ENCODE measurements at places on chromosomes 6 and 20.
A peak's percentile ranks its signal among the peaks of the same experiment; 100 is the strongest.

GRCh38 chr6:156058356-156058755 lies 602.7 kb upstream of the NOX3 start:
- no peak for DNase-seq

- DNase-seq: no peak
Observed at GRCh38 chr6:5511954-5512353, 250.6 kb downstream of the FARS2 start.

DNA sequence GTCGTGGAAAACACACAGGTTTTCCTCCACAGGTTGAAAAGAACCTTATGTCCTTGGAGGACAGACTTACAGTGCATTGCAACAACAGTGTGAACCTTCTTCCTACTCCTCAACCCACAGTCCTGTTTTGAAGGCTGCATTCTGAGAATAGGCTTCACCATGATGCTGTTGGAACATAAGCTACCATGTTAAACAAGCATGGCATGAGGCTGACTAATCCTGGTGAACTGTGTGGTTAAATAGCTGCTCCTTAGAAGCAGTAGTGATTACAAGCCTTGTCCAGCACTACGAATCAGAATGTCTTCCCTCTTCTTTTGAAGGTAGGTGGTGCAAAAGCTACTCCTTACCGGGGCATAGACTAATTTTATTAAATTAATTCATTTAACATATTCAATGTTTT lies 368.5 kb upstream of the EPHA7 start:
- no peak for DNase-seq

- DNase-seq: peak; percentile 83
Observed at GRCh38 chr20:25984933-25985332, 288.3 kb upstream of the ZNF337 start.

GRCh38 chr6:32637219-32637880 lies at the start of gene HLA-DQA1:
Gene HLA-DQA1 (plus strand): TSS chr6:32637406. CDS start chr6:32637459, 53 bp downstream.
- no peak for DNase-seq

DNA sequence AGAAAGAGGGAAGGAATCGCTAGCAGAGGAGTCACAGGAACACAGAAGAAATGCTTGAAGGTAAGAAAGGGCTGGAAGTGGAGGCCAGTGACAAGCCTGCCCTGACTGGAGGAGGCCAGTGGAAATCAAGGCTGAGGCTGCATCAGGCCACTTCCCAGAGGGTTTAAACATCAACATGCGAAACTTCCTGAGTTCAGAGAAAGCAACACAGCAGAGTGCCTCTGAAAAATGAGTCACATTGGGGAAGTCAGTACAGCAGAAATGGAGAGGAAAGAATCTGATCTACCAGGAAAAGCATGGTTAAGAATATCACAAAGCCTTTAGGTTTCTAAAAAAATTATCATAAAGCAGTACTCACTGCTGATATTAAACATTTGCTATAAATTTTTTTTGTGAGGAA lies 23.3 kb downstream of the NAPB start:
- DNase-seq: peak; percentile 26

GRCh38 chr20:43271980-43272379 lies 82.3 kb upstream of the PTPRT start:
- DNase-seq: no peak

DNA sequence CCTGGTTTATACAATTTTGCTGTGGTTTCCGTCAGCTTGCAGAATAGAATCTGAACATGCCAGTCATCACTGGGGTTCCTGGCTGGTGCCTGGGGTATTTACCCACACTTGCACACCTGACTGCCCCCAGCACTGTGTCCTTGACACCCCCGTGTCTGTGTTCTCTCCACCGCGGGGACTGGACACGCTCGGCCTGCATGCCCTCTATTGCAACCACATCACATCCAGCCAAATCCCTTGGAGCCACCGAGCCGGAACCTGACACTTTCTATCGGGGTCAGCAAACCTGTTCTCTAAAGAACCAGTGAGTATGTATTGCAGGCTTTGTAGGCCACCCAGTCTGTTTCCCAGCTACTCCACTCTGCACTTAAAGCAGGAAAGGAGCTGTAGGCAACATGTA lies 527.5 kb downstream of the PRKN start:
- DNase-seq: no peak

DNA sequence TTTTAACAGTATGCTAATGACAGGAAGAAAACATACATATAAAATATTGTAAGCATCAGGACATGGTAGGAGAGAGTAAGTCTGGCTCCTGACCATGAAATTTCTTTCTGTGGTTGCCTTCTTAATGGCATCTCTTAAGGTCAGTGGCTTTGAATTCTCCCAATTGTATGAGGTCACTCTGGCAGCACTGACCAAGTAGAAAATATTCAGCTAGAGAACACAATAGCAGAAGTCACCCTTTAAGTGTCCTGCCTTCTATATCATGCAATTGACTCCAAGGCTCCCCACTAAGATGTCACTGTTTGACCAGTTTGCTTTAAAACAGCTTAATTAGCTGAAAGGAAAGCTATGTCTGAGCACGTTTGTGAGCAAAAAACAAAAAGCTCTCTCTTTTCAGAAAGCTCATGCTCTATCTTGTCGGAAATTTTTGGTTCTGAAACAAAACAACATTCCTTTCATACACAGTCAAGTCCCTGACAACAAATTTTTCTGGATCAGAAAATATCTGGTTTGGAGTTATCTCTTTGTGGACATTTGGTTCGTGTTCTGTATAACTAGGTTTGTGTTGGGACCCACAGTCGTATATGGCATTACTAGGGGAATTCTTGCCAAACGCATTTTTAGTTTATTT lies 120.9 kb upstream of the IFNGR1 start:
- no peak for DNase-seq

GRCh38 chr6:139277587-139277986 lies 14.2 kb downstream of the TXLNB start:
- no peak for DNase-seq

- DNase-seq: no peak
Observed at GRCh38 chr20:35274172-35275092, 3.5 kb downstream of the MMP24OS start.

DNA sequence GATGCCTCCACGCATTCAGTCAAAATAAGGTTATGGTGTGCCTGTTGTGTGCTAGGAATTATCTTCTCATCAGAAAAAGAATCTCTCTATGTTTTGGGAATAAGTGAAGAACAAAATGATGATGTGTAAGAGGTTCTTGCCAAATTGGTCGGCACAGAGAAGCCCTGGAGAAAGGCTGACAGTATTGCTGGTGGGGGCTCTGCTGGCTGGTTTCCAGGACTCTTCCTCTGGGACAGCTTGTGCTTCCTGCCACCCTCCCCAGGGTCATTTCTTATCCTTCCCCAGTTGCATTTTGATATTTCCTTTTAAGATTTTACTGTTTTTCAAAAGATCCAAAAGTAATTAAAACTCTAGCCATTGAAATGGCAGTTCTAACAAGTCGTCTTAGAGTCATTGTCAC lies 22.1 kb downstream of the CST4 start:
- DNase-seq: no peak

DNA sequence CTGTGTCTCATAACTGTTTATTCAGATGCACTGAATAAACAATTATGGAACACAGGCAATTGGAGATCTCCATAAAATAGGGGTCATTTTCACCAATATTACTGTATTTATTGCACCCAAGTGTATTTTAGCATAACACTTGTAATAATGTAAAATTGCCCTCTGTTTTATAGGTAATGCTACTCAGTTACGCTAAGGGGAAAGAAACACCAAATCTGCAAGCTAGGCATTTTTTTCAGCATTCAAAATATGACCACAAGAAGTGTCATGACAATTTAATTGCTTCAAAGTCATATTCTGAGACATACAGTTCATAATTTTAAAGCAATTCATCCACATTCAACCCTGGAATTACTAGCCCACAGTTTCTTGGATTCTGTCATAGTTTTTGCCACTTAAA lies 643.2 kb upstream of the NOX3 start:
- no peak for DNase-seq

DNA sequence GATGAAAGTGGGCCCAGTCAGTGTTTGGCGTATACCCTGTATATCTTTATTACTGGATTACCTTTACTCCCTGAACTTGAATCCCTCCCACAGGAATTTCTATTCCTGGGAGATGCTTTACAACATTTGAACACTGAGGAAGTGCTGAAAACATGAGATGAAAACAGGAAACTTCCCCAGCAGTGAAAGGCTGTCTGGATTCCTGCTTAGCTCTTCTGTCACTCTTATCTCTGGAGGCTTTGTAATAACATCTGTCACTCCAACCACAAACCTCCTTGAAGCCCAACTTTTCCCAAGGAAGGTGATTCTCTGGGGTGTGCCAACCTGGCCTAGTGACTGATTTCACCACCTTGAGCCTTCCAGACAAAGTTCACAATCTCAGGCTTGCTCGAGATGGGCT lies 264.5 kb upstream of the BMP2 start:
- no peak for DNase-seq

GRCh38 chr20:36852187-36852586 lies 23.8 kb upstream of the TLDC2 start:
- DNase-seq: no peak

- DNase-seq: no peak
Observed at GRCh38 chr20:49306903-49307620, 29.2 kb upstream of the ZNFX1 start.

DNA sequence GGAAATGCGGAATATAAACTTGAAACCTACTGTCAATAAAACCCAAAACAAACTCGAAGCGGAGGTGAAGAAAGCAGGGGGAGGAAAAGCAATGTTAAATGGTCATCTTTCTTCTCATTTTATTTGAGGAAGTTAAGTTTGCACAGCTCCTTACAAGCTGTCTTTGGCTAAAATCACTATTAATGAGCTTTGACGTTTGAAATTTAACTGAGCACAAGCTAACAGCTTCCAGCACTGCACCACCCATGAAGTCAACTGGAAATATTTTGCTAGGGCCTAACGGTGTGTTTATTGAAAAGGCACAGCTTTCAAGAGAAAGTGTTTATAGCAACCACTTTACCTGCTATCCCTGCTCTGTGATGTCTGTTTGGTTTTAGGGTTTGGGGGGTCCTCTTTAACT lies 103.8 kb downstream of the PKHD1 start:
- no peak for DNase-seq

GRCh38 chr6:56820060-56820459 lies 134.8 kb upstream of the BEND6 start:
- DNase-seq: no peak

DNA sequence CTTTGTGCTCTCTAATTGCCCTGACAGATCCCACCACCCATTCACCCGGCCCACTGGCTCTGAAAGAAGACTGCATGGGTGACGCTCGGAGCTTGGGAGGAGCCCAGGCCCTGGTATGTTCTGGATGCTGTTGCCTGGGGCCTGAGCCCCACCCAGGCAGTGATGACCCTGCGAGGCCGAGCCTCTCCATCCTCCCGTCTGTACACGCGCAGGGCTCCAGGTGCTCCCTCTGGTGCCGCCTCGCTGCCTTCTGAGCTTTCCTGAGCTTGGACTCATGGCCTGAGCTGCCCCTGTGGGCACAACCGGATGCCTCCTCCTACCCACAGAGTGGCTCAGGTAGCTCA lies 61.2 kb downstream of the STK35 start:
- DNase-seq: no peak

- no peak for DNase-seq
Observed at GRCh38 chr20:55936209-55936595, 69.1 kb downstream of the CBLN4 start.

GRCh38 chr6:139395891-139396301 lies 21.4 kb upstream of the CITED2 start:
- DNase-seq: no peak

GRCh38 chr6:132063738-132064137 lies 112.6 kb upstream of the CCN2 start:
- DNase-seq: peak; percentile 32

GRCh38 chr6:33962246-33963027 lies 158.6 kb upstream of the MLN start:
- no peak for DNase-seq

DNA sequence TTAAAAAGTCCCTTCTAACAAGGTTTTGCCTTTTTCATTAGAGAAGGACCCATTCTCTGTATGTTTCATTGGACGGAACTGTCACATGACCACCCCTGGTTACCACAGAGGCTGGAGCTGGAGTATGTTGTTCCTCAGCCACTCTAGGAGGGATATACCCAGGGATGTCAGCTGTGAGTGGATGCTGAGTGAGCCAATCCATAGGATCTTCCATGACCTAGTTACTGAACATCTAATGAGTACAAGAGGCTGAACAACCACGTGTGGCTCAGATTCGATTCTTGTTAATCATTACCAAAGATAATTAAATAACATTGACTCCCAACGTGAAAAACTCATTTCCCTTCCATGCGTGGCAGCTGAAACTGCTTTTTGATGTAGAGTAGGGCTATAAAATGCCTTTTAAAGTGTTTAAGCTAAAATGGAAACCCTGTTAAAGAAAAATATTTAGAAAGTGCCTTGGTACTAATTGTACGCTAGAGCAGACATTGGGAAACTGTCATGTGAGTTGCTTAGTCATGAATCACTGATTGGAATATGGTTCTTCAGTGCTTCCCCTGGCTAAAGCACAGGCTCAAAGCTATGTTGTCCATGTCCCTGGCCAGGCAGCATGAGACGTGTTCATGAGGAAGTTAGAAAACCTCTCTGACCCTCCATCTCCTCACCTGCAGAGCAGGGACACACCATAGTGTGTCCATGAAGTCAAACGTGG lies 256.1 kb downstream of the ZNF217 start:
- no peak for DNase-seq

DNA sequence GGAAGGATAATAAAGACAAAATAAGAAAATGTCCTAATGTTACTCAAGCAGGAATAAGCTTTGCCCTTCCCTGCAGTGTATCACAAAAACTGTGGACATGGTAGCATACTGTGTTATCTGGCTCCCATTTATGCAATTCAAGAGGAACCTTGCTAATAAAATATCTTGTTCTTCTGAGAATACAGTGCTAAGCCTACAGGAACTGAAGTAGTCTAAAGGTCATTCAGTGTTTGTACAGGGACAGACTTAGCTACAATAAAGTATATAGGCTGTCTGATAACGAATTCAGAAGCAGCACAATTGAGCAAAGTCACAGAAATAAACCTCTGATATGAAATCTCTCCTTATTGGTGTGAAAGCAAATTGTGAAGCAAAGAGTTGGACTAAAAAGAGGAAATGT lies 59.6 kb upstream of the SDHAF4 start:
- DNase-seq: no peak

DNA sequence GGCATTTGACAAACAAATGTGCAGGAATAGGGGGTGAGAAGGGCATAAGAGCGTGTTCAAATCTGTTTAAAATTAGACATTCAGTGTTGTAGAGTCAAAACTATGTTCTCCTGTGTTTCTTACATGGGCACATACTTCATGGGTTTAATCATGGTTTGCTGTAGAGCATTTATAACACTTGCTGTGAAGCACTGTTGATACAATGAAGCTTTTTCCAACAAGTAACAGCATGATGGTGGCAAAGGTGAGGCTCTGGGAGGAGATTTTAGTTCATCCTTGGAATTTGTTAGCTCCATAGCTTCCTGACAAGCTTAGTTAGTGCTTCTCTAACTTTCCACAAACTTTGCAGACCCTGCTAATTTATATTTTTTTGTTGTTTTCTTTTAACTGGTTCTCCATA lies 900.7 kb downstream of the TFAP2A start:
- no peak for DNase-seq
